Stimulated activated CD8-positive, alpha-beta memory T cell treated with anti-CD3 and anti-CD28 coated beads, Interleukin-4, amount 100 ng/mL, for 48 hours (primary cell): ENCODE measurements at places on chromosomes 3 and 15.
A peak's percentile ranks its signal among the peaks of the same experiment; 100 is the strongest.

DNA sequence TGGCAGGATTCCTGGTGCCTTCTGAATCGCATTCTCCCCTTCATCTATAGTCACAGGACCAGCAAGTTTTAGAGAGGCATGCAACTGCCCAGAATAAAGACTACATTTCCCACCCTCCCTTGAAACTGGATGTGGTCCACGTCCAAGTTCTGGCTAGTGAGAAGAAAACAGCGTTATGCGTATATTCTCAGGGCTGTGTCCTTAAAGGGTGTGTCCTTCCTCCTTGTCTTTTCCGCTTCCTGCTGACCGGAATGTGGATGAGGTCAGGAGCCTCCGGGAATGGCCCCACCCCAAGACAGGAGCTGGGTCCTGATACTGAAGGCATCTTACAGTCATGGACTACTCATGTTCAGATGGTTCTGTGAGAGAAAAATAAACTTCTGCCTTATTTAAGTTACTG lies 20.2 kb downstream of the CHST2 start:
- no peak for DNase-seq

GRCh38 chr15:69479081-69479480 lies 26.5 kb downstream of the RPLP1 start:
- no peak for DNase-seq

DNA sequence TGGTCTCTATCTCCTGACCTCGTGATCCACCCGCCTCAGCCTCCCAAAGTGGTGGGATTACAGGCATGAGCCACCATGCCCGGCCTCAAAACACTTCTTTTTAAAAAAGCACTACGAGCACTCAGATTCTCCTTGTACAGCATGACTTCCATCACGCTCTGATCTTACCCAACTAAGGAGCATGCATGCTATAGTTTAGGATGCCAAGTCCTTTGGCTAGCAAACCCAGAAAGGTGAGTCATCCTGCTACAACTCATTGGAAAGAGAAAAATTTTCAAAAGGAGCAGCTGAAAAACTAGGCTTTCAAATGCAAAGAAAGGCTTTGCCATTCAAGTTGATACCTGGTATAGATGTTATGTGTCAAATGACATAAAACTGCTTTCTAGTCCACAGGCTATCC lies 70.3 kb upstream of the PRICKLE2 start:
- no peak for DNase-seq

DNA sequence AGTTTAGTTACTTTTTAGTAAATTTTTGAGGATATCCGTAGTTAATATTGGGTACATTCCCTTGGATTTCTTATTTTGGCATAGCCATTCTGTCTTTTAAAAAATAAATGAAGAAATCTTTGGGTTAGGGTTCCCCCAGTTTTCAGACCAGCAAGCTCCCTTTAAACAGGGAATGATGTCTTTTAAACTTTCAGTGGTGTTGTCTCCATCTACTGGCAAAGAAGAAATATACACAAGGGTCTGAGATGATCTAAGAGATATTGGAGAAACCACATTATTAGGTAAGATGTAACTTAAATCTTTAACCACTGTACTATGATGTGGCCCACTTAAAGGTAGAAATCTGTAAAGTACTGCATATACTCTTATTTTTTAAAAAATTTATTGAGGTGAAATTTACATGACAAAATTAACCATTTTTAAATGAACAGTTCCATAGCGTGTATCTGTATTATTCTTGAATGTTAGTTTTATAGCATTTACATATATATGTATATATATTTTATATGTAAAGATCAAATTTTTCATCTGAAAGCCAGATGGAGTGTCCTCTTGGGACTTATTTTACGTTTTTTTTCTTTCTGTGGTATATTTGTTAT lies 35.1 kb upstream of the EIF3J start:
- no peak for DNase-seq

DNA sequence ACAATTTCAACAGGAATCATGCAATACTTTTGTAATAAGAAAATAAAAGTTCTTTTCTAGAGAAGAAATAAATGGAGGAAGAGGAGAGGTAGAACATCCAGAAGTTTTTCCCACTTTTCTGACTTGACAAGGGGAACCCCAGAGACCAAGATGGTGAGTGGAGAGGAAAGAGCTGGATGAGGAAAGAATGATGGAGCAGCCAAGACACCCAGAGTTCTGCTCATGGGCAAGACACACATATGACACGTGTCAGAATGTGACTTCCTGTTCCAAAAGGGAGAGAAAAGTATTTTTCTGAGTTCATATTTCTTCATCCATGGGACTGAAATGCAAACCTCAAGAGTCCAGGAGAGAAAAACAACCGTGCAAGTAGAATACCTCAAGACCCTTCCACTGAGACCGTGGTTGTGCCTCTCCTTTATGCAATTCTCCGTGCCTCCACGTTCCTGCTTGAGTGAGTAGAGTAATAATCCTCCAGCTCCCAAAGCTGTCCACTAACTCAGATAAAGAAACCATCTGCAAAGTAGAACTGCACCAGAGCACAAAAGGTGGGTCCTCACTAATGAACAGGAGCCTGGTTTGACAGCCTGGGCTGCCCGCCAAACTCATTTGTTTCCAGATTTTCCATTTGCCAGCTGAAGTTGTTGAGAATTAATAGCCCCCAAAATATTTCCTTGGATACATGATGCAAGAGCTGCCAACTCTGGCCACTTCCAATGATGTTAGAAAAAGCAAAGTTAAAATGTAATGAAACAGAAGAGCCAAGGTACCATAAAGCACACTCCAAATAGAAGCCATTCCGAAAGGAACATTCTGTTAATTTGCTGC lies 272.6 kb upstream of the IGF1R start:
- no peak for DNase-seq

DNA sequence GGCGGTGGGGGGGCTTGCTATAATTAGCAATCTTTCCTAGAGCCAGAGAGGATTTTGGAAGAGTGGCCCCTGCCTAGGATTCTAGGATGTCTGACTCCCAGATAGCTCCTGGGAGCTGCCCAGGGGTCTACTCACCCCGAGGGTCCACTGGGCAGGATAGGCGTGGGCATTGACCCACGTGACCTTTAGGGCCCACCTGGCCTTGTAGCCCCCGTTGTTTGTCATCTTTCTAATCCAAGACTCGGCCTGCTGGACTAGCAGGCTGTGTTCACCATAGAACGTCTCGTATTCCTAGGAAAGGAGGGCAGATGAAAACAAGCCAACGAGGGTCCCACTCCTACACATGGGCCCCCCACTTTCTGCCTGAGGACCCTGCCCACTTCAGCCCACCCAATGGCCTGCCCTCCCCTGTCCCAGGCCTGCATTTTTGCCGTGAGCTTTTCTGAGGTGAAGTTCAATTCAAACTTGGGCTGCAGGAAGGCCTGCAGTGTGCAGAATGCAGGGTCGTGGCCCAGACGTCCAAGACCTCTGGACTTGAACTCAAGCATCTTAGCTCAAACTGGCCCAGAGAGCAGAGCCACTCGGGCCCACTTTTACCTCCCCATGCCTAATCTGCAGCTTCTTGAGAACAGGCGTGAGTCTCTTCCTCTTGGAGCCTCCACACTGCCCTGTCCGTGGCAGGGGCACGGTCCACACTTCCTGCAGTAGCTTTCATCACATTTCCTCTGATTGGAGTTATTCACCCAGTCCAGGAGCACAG lies 41.5 kb downstream of the MUC4 start:
- DNase-seq, result no peak

DNA sequence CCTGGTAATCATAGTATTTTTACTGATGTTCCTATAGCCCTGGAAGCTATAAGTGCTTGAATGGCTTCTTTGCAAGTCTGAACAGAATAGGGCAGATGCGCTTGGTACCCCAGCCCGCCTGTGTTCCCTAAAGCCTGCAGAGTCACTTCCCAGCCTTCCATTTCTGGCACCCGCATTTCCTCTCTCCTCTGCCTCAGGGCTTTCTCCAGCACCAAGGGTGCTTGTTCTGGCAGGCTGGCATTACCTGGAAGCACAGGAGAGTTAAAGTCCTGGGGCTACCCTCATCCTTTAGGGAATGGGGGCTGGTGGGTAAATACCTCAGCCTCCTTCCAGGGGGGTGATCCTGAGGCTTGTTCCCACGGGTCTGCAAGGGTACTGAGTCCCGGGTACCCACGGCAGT lies 7.4 kb upstream of the CHRNA3 start:
- no peak for DNase-seq

DNA sequence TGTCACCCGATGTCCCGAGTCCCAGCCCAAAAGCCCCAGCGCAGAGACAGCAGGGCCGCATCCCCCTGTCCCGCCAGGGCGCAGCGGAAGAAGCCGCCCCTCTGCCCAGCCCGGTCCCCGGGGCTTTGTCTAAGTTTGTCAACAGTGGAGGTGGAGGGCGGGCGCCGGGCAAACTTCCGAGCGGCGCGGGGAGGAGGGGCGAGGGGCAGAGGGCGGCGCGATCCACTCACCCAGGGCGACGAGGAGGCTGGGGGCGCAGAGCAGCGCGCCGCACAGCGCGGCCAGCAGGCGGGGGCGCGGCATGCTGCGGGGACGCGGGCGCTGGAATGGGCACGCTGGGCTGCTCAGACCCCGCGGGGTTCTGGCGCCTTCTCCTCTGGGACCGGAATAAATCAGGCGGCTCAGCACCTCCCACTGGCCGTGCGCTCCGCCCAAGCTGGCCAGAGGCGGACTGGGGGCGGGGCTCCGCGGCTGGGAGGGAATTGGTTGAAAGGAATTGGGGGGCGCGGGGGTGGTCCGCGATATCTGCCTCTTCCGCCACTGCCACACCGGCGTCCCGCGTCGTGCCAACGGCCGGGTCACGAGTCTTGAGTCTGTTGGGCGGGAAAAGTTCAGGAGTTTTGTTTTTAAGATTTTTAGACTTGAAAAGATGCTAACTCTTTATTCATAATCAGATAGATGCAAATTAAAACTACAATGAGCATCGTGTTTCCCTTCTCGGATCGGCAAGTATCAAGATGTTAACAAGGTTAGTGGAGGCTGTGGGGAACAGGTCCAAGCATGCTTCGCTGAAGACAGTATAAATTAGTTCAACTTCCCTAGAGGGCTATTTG lies at the start of gene MFGE8:
Gene MFGE8, minus strand, starts transcription at position 363 of the 833 bp plus-strand sequence. Its CDS starts 60 bp downstream, at position 303.
- DNase-seq, result peak; percentile 86

DNA sequence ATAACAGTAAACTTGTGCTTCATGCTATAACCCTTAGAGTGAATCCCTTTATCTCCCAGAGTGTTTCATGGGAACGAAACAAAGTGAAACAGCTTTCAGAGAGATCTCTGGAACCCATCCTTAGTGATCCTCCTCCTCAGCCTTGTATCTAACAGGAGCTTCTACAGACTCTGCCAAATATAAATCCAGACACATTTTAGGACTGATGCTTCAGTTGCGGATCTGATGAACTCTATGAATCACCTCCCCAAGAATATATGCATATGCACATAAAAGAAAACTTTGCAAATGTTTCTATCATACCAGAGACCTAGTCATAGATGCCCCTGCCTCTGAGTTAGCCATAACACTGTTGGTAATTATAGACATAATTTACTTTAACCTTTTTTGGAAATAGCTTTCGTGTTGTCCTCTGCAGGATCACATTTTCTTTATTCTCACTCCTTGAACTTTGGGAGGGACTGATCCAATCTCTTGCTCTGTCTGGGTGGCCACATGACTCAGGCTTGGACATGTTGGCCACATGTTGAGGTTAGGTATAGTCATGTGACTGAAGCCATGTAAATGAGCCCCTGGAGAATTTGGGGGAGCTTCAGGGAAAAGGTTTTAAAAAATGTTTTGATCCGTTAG lies 306.4 kb upstream of the CNTN3 start:
- DNase-seq, result no peak

DNA sequence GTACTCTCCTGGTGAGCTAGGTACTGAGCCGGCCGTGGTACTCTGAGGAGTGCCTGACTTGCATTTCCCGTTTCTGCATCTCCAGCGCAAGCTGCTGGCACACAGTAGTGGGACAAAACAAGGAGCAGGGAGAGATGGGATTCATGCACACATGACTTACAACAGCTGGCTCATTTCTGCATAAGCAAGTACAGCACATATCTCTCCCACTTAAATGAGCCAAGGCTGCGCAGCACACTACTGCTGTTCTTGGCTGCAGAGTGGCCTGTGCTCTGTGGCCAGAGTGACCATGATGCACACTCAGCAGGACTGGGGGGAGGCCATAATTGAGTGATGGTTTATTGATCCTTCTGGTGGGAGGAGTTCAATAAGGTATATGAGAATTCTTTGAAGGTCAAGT lies 59.2 kb upstream of the ABHD17C start:
- no peak for DNase-seq

DNA sequence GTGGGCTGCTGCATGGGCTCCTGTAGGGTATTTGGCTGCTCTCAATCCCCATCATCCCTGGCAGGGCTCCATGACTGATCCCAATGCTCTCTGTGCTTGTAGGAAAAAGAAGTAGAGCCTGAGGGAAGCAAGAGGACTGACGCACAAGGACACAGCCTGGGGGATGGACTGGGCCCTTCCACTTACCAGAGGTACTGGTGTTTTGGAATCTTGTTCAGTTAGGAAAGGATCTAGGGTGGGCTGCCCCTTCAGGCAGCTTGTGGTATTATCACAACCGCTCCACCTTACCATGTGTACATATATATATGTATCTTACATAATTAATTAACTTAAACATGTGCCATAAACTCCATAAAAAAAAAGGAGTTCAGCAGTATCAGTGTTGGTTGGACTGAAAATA lies 1.3 kb downstream of the SLC28A2 start:
- DNase-seq, result no peak

- DNase-seq, result no peak
These were observed 119.3 kb upstream of the NR2E3 start for GRCh38 chr15:71691081-71691457.

DNA sequence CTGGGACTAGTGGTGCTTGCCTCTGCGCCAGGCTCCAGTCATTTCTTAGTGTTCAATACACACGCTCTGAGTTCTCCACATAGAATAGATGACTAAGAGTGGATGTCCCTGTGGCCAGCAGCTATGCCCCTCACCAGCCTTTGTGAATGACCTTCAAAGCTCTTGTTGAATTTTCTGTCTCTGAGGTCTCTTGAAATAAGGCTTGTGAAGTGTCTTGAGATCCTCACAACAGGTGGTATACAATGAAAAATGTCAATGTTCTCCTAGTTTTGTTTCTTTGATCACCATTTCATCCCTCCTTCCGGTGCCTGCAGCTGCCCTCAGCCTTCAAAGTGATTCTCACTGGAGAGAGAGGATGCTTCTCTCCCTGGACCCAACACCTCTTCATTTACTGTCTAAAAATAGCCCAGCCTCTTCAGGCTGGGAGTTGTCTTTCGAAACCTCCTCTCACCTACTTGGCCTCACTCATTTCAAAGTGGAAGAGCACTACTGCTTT lies 5.4 kb downstream of the MAPKBP1 start:
- DNase-seq, result no peak

GRCh38 chr15:65805019-65805745 lies 13.1 kb upstream of the DENND4A start:
- no peak for DNase-seq

DNA sequence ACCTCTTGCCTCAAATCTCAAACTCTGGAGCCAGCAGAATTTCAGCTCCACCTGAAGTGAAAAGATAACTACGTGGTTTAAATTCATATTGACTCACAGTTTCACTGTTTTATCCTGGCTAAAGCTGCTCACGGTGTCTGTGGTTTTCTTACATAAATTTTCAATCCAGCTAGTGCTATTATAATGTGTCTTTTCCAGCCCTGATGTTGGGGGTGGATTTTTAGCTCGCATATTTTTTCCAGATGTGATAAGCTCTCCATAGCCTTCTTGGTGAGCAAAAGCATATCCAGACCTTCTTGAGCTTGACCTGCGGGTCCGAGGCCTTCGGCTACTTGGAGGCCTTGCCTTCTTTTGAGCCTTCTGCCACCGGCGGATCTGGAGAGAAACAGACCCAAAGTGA lies 239.3 kb downstream of the DTWD1 start:
- DNase-seq, result no peak

- DNase-seq, result no peak
These were observed 70.9 kb upstream of the TPRG1 start for GRCh38 chr3:189100866-189101265.

GRCh38 chr3:136390574-136390973 lies 140.4 kb downstream of the PCCB start:
- no peak for DNase-seq

- no peak for DNase-seq
These were observed 188.3 kb downstream of the RSL24D1 start for GRCh38 chr15:55008421-55008820.
